ENCODE measurements at places on chromosomes 7 and 10.

- no peak overlapping the region for H3K27ac ChIP-seq
- no peak for DNase-seq
- no peaks in the 10 kb centered on the region for H3K36me3 ChIP-seq
- H3K4me1 ChIP-seq = no peaks in the 10 kb centered on the region
Observed at GRCh38 chr10:82027711-82028110, 152.7 kb downstream of the NRG3 start.

GRCh38 chr7:17640730-17641377 is 299.4 kb downstream of the SNX13 start:
- H3K4me3 ChIP-seq = no peak overlapping the region
- peaks cover 12% of the 10 kb centered on the region for H3K27me3 ChIP-seq
- no peaks in the 10 kb centered on the region for H3K36me3 ChIP-seq

DNA sequence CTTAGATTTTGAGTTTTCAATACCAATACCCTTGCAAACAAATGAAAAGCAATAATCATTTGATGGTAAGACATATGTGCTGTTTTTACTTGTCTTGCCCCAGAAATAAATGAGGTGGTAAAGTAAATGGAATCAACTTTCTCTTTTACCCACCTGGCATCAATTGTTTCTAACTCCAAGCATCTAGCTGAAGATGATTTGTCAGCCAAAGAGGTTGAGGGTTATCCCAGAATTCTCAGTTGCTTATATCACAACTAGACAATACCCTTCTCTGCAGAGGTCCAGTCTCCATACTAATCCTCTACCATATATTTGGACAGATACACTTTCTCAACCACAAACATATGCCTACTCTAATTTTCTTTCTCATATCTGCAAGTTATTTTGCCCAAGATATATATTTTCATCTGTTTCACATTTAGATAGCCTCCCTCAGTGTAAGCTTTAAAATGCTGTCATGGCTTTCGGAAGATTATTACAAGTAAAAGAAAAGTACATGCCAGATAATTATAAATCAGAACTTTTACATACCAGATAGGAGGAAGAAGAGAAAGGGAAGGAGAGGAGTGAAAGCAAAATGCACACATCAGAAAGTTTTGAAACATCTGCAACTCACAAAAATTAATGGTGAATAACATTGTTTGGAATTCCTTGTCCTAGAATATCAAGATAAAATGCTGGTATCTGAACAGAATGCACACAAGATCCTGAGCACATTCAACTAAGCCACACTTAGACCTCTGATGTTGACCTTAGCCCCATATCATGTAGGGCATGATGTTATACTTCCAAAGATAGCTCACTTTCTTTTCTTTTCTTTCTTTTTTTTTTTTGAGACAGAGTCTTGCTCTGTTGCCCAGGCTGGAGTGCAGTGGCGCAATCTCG is 146.6 kb downstream of the REEP3 start:
- no peak overlapping the region for H3K4me3 ChIP-seq
- H3K27me3 ChIP-seq = peaks cover 11% of the 10 kb centered on the region
- DNase-seq = no peak
- H3K36me3 ChIP-seq = no peaks in the 10 kb centered on the region
- no peak overlapping the region for H3K27ac ChIP-seq

DNA sequence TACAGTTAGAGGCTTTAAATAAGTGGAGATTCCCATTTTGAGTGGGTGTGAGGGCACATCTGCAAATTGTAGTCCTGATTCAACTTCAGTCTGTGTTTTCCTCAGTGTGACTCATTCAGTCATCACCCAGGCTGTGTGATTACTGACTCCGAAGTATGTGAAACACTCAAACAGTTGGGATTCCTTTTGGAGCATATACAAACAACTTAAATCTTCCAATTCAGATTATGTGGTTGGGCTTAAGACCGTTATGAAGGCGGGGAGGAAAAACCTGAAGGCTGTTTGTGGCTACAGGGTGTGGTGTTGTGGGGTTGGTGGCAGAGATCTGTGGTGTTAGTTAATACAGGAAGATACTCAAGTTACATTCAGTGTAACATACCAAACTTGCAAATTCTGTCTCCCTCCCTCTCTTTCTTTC is 259.7 kb upstream of the FERD3L start:
- H3K27ac ChIP-seq = no peak overlapping the region
- H3K27me3 ChIP-seq = no peaks in the 10 kb centered on the region
- H3K4me1 ChIP-seq = peaks cover 16% of the 10 kb centered on the region
- peak overlapping the region; percentile 69 for H3K4me3 ChIP-seq

DNA sequence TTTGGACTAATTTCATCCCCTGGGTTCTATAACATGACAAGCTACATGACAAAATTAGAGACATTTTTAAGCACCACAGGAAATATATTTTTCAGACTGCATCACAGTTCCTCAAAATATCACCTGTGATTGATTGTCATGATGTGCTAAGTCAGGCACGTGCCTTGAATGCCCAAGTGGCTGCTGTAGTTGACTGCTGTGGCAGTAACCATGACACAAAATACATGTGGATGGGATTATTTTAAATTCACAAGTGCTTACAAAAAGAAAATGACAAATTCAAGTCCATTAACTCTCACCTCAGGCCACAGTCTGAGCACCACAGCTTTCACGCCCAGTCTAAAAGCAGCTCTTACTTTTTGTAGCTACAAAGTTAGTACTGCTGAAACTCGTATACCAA is 45.5 kb downstream of the TNPO3 start:
- H3K4me1 ChIP-seq = peaks cover 35% of the 10 kb centered on the region
- peak overlapping the region; percentile 76 for H3K4me3 ChIP-seq
- H3K27me3 ChIP-seq = no peaks in the 10 kb centered on the region
- peak overlapping the region; percentile 84 for H3K27ac ChIP-seq

DNA sequence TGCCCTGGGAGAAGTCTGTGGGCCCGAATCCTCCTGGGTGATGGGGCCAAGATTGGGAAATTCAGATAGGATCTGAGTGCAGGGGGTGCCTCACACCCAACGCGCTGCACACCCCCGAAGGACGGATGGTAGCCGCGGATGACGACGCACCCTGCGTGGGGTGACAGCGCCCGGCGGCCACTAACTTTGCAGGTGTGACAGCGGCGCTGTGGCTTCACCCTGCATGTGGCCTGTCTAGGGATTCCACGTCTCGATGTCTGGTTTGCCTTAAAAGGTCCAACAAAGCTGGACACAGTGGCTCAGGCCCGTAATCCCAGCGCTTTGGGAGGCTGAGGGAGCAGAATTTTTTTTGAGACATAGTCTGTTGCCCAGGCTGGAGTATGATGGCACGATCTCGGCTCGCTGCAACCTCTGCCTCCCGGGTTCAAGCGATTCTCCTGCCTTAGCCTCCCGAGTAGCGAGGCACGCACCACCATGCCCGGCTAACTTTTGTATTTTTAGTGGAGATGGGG is 18.6 kb downstream of the ADAP1 start:
- H3K4me1 ChIP-seq = peaks cover 45% of the 10 kb centered on the region
- DNase-seq = peak; percentile 41
- peak overlapping the region; percentile 90 for H3K27ac ChIP-seq
- H3K27me3 ChIP-seq = no peaks in the 10 kb centered on the region
- H3K4me3 ChIP-seq = peak overlapping the region; percentile 58

GRCh38 chr7:133854739-133855138 is 272.4 kb upstream of the LRGUK start:
- H3K4me3 ChIP-seq = no peak overlapping the region
- no peaks in the 10 kb centered on the region for H3K4me1 ChIP-seq
- DNase-seq = no peak

DNA sequence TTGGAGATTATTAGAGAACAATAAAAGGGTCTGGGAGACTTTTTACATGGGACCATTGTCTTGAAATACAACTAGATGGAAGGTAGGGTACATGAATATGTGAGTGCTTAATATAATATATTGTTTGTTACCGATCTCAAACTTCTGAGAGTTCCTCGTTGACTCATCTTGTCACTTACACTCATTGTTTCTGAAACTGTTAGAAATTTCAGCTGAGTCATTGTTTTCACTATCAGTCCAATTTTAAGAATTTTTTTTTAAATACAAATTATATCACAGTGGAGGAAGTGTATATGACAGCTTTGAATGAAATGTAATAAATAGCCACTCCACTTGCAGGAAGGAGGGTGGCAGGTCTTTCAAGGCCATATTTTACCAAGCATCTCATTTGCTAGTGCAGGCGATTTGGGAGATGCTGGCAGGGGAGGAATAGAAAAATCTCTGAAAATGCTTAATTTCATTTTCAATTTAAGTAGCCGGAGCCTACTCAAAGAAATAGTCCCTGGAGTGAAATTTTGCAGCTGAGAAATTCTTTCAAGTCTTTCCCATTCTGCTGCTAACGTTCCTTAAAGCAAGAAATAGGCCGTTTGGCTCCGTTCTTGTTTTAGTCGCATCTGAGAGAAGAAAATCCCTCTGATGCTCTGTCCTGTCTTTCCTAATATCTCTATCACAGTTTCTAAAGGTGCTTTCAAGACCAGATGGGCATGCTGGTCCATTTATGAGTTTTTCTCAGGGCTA is 1404.2 kb upstream of the CELF2 start:
- no peaks in the 10 kb centered on the region for H3K36me3 ChIP-seq
- no peaks in the 10 kb centered on the region for H3K4me1 ChIP-seq
- H3K27ac ChIP-seq = no peak overlapping the region
- no peak for DNase-seq
- no peak overlapping the region for H3K4me3 ChIP-seq

- DNase-seq = no peak
- H3K27me3 ChIP-seq = peaks cover under 1% of the 10 kb centered on the region
- H3K36me3 ChIP-seq = peaks cover 8% of the 10 kb centered on the region
- peaks cover 16% of the 10 kb centered on the region for H3K4me1 ChIP-seq
- peak overlapping the region; percentile 63 for H3K4me3 ChIP-seq
Observed at GRCh38 chr10:31706464-31707092, 222.1 kb downstream of the ARHGAP12 start.

DNA sequence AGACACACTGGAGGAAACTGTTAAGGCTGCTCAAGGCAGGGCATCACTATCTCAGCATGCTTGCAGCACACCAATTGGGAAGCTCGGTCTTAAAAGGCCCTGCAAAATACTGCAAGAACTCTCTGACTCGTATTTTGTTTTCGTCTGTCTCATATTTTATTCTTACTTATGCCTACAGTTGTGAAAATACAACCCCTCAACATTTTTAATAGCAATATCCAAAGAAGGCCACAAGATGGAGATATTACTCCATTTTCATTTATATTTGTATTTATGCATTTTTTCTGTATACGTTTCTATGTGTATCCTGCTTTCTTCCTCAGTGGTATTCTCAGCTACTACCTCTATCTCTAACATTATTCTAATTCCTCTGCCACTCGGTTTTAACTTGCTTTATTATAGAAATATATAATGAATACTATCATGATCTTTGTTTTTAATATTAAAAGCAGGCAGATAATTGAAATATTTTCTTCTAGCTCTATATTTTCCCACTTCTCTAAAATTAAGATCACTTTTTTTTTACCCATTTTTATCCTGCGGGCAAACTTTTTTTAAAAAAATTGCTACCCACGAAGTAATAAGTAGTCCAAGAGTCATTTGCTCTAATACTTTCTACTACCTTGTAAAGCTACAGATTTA is 10.0 kb downstream of the DNAJC1 start:
- no peaks in the 10 kb centered on the region for H3K36me3 ChIP-seq
- DNase-seq = no peak
- H3K27ac ChIP-seq = no peak overlapping the region
- no peaks in the 10 kb centered on the region for H3K27me3 ChIP-seq
- no peak overlapping the region for H3K4me3 ChIP-seq

DNA sequence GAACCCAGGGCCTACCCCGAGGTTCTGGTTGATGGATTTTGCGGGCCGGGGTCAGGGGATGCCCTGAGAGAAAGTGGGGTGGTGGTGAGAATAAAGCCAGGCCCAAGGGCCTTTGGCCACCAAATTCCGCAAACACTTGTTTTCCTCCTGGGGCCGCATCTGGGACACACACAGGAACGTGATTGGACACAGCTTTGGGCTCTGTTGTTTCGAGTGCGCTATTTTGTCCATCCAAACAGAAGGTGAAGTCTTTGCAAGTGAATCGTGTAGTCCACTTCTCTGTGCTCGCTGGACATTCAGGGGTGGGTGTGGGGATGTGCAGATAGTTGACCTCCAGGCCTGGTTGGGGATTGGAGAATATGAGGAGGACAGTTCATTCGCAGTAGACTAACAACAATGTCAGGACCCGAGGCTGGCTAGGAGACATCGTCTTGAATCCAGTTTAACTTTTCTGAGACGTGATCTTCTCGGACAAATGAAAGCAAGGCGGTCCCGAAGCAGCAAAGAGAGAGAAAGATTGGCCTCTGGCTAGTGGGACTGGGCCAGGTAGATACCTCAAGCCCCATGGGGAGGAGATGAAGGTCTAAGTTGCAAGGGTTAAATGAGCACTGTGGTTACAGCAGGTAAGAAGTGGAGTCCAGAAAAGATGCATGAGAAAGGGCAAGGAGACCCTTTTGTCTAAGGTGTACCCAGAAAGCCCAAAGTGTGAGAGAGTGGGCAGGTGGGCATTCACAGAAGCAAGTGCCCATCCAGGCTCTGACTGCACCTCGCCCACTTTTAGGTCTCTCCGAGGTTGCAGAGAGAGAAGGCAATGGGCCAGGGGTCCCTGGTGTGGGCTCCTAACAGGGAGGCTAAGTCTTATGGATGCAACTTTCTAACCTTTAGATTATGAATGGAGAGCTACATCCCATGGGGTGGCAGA is 764 bp upstream of the FAM131B start:
- H3K4me1 ChIP-seq = peaks cover 15% of the 10 kb centered on the region
- peak overlapping the region; percentile 58 for H3K4me3 ChIP-seq
- peaks cover 33% of the 10 kb centered on the region for H3K27me3 ChIP-seq
- no peaks in the 10 kb centered on the region for H3K36me3 ChIP-seq
- H3K27ac ChIP-seq = no peak overlapping the region

DNA sequence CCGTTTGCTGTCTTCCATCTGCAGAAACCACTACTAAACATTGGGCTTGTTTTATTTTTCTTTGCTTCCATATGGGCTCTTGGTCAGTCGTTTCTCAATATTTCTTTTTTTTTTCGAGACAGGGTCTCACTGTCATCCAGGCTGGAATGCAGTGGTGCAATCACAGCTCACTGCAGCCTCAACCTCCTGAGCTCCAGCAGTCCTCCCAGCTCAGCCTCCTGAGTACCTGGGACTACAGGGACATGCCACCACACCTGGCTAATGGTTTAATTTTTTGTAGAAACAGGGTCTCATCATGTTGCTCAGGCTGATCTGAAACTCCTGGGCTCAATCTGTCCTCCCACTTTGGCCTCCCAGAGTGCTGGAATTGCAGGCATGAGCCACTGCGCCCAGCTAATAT is 163.1 kb downstream of the LYZL1 start:
- H3K27ac ChIP-seq = no peak overlapping the region
- DNase-seq = no peak
- H3K4me1 ChIP-seq = no peaks in the 10 kb centered on the region
- no peak overlapping the region for H3K4me3 ChIP-seq
- no peaks in the 10 kb centered on the region for H3K36me3 ChIP-seq

Data from natural killer cell treated with Interleukin-12 subunit alpha and Interleukin-12 subunit beta and Interleukin-15 and Interleukin-18, amount 100 ng/mL, for 72 hours (primary cell).